ENCODE measurements at places on chromosomes 3 and 15.

- DNase-seq, result no peak
Measured at GRCh38 chr3:48015431-48016180, 610 bp downstream of the MAP4 start.

DNA sequence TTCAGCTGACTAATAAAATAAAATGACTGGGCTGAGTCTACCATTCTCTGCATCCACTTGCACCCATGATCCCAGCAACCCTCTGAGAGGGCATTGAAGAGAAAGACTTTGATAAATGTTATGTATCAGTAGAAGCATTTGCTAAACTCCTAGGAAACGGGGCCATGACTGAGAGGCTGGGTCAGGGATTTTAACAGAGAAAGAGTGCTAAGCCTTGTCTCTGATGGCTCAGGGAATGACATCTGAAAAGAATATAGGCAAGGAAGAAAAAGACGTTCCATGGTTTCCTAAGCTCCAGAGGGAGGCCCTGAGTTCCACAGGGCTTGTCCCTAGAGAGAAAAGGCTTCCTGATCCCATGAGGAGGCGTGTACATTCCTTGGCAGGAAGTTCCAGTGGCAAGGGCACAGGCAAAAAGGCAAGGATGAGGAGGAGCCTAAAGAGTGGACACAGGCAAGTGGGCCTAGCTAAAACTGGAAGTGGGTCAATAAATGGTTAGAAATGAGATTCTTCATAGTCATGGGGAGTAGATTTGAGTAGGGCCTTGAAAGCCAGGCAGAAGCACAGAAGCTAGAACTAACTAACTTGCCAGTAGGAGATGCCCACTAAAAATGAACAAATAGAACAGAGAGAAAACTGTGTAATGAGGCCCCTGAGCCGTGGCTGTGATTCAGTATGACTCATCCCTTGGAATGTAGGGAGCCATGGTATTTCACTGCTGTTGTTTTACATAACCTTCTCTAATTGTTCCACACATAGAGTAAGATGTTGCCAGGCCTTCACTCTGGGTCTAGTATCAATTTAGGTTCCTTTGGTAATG, 44.9 kb upstream of the MANF start:
- DNase-seq, result no peak

DNA sequence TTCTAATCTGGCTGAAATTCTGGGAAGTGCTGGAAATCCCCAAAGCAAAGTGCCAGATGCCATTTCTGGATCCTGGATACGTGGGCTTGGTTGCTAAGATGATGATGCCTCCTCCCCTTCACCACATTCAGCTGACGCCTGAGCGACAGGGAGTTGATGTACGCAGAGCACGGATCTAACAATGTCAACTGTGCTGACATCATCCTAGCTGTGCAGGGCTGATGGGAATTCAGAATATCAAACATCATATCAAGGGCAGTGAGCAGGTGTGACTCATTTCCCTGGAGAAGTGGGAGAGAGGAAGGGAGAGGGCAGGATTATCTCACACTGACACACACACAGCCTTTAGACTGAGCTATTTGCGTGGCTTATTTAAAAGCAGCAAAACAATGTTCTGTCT, 92.6 kb upstream of the ZBTB20 start:
- DNase-seq, result peak; percentile 77

DNA sequence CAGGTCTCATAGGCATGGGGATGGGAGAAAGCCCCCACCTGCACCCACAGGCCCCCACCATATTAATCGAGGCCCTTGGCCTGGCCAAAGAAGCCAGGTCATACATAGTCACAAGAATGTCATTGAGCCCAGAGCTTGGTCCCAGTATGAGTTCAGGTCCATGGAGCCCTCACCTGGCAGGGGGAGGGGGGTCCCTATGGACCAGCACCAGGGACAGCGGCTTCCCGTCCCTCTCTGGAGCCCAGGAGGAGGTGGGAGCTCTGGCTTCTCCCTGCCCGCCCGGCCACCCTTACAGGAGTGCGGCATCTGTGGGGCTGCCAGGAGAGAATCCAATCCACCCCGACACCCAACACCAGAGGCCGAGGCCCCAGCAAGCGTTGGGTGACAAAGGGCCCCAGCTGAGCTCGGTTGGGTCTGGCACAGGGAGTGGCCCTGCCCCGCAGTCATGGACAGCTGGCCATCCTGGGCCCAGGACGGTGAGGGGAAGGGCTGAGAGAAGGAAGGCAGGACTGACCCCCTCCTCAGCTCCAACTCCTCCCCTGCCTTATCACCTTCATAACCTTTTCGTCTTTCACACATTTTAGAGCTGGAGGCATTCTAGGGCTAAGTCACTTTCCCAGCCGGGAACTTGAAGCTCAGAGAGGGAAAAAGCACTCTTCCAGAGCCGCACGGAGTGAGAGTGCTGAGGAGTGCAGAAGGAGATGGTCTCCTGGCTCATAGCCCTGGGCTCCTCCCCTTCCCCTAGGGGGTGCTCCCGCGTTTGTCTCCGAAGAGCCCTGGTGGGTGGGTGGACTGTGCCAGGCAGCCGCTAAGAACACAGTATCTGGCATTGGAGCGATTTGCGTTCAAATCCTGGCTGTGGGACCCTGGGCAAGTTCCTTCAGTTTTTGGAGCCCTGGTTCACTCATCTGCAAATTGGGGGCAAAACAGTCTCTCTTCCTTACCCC, 54.6 kb downstream of the ATP2B2 start:
- no peak for DNase-seq

GRCh38 chr3:118544458-118544857, 490.2 kb downstream of the IGSF11 start:
- DNase-seq, result no peak

DNA sequence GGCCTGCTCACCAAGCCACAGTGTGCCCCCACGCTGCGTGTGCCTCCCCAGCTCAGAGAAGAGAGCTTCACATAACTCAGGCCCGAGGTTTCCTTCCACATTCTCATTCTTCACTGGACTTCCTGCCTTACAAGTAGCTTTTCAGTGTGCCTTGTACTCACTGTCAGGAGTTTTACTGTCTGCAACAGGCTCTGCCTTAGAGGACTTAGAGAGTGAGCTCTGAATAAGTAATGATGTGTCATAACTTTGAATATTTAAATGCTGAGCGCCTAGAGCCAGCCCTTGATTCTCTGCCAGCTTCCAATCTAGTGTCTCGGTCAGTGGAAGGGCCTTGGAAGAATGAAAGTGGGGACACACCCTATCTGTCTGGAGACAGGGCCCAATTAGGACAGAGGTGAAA, 41.8 kb downstream of the ITGB5 start:
- no peak for DNase-seq

- DNase-seq, result no peak
Measured at GRCh38 chr15:69009341-69009740, 5.2 kb upstream of the NOX5 start.

DNA sequence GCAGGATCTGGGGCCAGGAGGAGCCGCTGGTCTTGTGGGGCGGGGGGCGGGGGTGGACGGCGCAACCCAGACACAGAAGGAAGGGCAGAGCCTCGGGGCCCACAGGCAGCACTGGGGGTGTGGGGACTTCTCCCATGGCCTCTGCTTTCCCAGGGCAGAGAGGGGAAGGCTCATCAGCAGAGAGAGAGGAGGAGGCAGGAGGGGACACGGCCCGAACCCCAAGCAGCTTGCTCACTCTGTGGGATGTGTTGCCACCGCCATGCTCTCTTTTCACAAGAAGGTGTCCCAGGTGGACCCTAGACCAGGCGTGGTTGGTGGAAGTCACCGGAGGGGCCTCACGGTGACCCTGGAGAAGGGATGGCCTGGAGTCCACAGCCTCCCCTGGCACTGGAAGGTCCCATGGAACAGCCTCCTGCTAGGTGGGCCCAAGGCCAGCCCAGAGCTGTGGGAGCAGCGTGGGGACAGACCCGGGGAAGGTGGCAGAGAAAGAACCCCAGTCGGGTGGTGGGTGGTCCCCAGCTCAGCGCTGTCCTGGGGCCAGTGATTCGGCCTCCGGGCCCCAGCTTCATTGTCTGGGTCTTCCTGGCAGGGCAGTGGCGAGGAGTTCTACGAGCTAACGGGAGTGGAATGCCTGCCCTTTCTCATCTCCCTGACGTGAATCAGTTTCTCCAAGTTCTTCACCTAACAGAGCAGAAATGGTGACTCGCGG, 46.8 kb upstream of the PCSK6 start:
- no peak for DNase-seq

DNA sequence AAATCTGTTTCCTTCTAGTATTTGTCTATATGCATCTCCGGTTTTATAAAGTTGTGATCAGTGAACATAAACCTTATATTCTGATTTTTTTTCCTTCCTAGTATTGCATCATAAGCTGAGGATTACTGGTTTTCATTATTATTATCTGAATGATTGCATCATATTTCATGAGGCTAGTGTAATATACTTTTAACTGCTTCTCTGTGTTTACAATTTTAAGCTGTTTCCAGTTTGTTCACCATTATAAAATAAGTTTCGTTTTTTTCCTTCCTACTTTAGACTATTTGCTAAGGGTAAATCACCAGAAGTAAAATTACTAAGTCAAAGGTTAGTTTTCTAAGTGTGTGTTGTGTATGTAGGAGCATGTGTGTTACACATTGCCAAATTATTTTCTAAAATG, 20.2 kb downstream of the SEMA6D start:
- no peak for DNase-seq

GRCh38 chr3:105622169-105622568, 246.6 kb downstream of the CBLB start:
- DNase-seq, result no peak

- DNase-seq, result no peak
Measured at GRCh38 chr3:190224456-190224855, 97.8 kb downstream of the CLDN1 start.

GRCh38 chr3:177528306-177529070, 331.2 kb upstream of the TBL1XR1 start:
- no peak for DNase-seq

DNA sequence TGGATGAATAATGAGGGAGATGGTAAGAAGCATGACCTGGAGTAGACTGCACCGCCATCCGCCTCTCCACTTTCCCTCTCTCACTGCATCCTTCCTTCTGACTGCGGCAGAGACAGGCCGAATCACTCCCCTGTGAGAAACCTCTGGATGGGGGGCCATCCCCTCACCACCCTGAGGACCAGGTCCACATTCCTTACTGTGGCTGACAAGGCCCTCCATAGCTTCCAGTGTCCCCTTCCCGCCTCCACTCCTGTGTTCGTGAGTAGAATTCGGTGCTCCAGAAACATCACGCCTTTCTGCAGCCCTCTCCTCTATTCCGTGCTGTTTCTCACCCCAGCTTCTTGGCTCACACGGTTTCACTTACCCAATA, 2.8 kb downstream of the PIGZ start:
- DNase-seq, result no peak

DNA sequence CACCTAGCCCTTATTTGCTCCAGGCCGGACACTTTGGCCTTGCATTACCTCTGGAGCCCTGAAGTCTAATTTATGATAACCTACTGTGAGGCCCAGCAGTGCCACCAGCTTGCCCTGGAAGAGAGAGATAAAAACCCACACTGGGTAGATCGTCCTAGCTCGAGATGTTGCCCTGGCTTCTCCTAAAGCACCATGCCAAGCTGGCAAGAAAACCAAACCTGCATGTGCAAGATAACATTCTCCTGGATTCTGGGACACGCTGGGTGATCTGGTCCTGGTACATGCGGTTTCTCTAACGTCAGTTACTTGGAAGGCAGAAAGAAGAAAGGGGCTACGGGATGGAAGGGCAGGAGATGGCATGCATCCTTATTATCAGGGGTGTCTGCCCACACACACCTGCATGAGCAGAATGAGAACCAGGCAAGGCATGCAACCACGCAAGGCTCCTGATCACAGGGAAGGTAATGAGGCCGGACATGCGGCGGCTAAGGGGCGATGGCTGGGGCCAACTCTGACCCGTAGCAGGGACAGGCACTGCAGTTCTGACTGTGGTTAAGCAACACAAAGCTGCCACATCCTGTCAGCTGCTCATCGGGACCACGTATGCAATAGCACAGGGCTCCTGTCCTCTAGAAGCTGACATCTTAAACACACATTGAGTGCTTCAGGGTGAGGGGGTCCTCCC, 73.0 kb downstream of the OXNAD1 start:
- DNase-seq, result no peak

DNA sequence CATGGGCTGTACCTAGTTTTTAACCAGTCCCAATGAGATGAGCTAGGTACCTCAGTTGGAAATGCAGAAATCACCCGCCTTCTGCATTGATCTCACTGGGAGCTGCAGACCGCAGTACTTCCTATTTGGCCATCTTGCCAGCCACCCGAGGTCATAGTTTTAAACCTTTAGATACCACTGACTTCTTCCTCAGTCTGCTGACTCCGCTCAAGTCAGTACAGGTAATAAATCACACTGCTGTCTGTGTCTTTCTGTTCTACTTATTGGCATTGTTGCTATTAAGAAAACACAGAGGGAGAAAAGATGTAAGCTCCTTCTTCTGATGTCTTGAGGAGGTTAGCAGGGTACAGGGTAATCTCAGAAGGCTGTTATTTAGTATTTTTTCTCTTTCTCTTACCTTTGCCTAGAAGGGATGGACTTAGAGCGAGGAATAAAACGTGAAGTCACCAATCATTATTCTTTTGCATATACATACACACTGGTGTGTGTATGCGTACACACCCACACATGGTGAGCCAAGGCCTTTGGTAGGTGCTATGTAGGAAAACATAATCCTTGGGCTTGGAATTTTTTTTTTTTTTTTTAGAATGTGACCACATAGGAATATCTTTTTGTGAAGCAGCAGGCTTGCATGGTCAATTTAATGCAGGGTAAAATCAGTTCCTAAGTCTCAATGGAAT, 197.2 kb downstream of the EDEM1 start:
- no peak for DNase-seq

GRCh38 chr3:69665026-69665737, 74.1 kb upstream of the MITF start:
- DNase-seq, result no peak

GRCh38 chr3:62109534-62109933, 263.8 kb downstream of the FEZF2 start:
- DNase-seq, result no peak

- DNase-seq, result no peak
Measured at GRCh38 chr15:75809986-75810750, 33.1 kb upstream of the UBE2Q2 start.

DNA sequence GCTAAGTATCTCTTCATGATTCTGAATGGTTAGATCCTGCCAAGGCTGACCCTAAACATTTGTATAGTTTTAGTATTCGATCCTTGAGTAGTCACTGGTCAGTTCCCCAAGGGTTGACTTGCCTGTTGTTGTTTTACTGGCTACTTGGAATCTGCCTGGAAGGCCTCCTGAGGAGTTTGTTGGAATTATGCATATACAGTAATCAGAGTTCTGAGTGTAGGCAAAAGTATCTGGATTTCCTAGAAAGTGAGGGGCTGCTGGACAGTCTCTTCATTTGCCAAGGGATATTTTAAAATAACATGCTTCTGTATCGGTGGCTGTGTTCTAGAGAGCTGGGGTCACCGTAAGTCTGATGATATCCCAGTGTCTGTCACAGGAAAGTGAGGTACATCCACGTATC, 333.2 kb upstream of the C2CD4B start:
- DNase-seq, result no peak

DNA sequence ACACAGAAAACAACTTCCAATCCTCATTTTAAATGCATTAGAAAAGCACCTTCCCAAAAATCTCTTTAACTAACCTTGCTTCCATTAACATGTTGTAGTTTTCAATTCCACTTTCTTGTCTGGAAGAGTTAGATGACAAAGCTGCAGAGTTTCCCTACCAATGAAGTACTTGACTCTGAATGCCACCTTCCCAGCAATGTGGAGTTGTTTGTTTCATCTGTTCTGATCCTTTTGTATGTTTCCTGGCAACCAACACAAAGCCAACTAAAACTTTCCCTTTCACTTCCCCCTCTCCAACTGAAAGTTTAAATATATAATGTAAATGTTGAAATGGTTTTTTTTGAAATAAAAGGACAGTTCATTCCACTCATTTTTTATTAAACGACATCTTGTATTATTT, at the start of gene WDR49:
Gene WDR49, minus strand, starts transcription at position 183 of the 400 bp plus-strand sequence. CDS start 517 bp downstream, outside the sequence.
- no peak for DNase-seq

GRCh38 chr3:39779511-39780230, 29.7 kb upstream of the MYRIP start:
- DNase-seq, result no peak

Data from NCI-H1930 (cell line).